ENCODE measurements at places on chromosomes 16 and 17.

DNA sequence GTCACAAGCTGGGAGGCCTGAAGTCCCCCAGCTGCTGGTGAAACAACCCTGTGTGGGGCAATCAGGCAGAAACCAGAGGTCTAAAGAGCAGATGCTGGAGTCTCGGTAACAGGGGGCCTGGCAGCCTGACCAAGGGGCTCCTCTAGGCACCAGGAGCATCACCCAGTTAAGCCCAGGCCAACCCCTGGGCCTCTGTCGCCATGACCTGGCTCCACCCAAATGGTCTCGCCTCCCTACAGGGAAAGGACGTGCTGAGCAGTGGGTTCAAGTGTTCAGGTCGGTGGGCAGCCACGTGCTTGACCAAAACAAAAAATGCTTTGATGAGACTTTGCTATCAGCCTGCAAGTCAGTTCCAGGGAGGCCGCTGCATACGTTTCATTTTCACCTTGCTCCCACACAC lies 240.3 kb downstream of the ZNF423 start:
- DNase-seq, result no peak

DNA sequence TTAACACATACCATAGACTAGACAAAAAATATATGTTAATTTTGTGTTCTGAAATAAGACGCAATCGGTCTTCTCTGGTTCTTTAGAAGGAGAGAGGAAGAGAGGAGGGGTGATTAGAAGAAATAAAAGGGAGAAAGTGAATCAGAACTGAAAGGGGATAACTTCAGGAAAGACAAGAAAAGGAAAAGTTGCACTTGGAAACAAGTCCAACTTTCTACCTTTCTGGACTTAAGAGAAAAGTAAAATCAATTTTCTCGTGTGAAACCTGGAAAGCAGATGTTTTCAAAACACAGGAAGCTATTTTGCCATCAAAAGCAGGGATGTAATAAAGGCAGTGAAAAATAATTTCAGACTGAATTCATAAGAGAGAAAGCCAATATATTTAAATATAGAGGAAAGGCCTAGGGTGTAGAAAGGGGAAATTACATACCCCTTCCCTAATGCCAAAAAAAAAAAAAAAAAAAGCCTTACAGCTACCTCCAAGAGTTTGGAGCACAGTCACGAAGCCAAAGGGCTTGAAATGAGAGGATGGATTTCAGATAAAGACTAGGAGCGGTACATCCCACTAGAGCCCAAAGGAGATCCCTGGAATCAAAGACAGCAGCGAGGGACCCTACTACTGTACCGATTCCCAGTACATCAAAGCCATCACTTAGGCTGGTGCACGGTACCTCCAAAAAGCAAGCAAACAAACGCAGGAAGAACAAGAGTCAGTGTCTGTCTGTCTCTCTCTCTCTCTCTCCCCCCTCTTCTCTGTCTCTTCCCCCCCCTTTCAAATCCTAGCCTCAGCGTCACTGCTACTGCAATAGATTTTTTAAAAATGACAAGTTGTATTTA lies 12.1 kb upstream of the ZFHX3 start:
- DNase-seq, result no peak

- DNase-seq, result no peak
Observed at GRCh38 chr17:56269556-56270389, 116.5 kb downstream of the ANKFN1 start.

- DNase-seq, result no peak
Observed at GRCh38 chr17:7336240-7337175, at the start of gene ACAP1. TSS of gene ACAP1 (plus strand) at chr17:7336529. CDS start at chr17:7336735, 206 bp downstream.

DNA sequence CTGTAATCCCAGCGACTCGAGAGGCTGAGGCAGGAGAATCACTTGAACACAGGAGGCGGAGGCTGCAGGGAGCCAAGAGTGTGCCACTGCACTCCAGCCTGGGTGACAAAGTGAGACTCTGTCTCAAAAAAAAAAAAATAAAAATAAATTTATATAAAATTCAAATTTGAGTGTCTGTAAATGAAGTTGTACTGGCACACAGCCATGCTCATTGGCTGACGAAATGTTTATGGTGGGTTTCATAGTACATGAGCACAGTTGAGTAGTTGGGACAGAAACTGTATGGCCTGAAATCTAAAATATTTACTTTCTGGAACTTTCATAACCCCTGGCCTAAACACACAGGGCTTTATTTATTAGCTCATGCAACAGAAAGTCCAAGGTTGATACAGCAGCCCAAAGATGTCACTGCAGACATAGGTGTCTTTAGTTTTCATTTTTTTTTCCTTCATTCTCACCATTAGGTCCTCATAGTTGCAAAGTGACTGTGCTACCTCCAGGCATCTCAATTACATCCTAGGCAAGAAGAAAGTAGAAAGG lies 355.3 kb downstream of the SLC39A11 start:
- DNase-seq, result no peak

DNA sequence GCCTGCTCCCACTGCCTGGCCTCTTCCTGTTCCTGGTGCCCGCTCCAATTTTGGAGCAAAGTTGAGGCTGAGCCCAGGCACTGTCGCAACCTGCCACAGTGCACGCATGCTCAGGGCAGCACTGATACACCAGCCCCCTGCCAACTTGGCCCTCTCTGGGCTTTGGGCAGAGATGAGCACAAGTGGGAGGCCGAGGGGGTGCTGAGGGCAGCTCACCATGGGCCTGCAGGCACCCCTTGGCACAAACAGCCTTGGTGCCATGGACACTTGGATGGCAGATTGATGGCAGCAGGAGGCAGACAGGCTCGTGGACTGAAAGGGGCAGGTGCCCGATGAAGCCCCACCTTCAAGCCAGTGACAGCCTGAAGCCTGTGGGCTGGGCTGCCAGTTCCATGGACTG lies 42.9 kb downstream of the PIGL start:
- no peak for DNase-seq

DNA sequence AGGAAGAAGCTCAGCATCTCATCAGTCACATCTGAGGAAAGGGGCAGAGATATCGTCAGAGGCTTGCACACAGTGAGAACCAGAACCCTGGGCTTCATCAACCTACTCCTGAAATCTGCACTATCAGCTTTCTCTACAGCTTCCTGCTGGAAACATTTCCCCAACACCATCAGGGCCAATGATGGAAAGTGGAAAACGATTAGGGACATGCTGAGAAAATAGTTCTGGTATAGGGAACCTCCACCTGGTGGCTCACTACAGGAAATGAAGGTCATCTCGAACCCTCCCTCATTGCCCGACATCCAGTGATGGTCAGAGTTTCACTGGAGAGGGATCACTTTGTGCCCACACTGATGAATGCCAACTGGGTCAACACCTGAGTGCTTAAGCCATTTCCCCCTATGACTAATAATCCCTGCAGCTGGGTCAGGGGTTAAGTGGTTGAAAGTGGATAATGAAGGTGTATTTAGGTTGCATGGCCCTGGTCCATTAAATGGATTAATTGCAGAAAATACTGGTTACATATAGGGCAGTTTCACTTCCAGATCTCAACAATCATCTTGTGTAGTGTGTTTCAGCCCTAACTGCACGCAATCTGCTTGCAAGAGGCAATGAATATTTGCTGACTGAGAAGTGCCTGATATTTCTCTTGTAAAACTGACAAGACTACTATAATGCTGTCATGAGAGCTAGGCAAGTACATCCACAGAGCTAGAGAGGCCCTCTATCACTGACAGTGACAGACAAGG lies 43.1 kb upstream of the GSG1L start:
- DNase-seq, result no peak

- no peak for DNase-seq
Observed at GRCh38 chr16:90046122-90046970, 27.1 kb upstream of the DBNDD1 start.

DNA sequence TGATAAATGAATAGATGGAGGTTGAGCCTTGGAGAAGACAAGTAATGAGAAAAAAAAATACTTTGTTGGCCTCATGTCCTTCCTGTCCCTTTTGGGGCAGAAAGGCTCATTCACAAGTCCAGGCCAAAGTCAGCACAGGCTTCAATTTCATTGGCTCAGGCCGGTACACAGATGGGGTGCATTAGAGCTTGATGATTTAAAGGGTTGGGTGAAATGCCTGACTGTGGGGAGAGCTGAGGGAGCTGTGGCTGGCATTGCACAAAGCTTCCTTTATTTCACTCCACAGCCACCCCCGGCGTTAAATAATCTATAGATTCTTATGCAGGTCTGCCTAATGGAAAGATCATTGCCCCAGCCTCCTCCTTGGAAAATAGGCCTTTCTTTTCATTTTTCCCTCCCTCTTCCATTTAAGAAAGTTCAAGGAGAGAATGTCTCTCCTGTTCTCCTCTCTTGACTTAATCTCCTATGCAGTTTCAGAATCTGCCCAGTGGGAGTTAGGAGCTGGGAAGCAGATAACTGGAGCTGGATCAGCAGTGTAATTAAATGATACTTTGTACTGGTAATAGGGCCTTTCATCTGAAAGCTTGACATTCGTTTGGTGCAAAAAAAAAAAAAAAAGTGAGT lies 24.4 kb downstream of the YPEL2 start:
- DNase-seq, result no peak

DNA sequence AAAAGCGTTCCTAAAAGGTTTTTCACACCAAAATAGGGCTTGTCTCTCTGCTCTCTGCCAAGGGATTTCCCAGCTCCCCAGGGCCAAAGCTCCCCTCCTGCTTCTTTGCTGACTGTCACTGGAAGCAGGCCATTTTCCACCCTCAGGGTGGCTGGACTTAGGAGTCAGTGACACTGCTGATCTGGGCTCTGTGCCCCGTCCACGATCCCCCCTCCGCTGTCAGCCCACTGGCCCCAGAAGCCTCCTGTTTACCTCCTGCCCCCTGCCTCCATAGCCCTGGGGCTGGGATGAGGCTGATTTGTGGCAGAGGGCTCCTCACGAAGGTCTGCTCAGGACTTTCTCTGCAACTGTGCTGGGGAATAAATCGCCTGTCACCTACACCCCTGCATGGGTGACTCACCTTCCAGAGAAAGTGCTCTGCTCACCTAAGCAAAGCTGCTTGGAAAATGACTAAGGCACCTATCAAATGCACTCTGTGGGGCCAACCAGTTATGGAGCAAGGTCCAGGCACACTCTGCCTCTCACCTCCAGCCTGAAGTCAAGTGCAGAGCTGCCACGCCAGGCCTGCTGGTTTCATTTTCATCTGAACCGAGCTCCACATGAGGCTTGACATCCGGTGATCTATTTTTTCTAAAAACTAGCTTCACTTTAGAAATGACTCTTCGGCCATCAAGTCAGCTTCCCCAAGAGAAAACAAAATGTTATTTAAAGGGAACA lies 4.9 kb downstream of the MAP3K14 start:
- DNase-seq, result no peak

- no peak for DNase-seq
Observed at GRCh38 chr16:27932542-27933135, 130.9 kb downstream of the GSG1L start.

DNA sequence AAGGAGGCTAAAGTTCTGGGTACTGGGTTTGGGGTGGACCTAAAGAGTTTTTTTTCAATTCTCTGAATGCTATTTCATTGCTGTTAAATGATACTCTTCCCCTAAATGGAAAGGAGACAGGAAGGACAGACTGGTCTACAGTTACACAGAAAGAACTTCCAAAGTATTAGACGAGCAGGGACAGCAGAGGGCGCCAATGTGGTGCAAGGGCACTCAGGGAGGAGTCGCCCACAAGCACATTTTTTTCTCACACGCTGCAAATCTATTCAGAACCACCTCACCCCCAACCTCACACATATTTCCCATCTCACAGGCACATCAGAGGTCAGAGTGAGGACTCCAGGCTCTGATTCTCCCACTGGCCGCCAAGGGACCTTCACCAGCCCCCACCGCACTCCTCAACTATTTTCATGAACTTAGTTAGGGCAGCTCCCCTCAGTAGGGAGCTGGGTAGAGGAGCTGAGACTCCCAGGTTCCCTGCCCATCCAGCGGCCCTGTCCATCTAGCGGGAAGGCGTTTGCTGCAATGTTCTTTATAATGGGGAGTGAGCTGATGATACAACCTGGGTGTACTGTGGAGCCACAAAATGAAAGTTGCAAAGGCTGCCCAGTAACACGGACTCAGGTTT lies 6.8 kb upstream of the CA4 start:
- peak; percentile 84 for DNase-seq

DNA sequence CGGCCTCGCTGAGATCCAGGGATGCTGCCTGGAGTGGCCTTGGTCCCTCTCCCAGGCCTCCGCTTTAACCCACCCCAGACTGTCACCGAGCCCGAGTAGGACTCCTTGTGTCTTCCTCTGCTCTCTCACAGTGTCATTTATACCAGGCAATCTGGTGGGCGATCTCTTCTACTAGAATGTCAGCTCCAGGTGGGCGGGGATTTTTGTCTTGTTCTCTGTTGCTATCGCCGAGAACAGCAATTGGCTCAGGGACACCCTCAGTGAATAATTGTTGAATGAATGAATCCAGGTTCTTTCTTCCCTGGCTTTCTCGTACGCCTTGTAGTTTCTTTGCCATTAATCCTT lies 591 bp downstream of the DHX38 start:
- no peak for DNase-seq

- DNase-seq, result no peak
Observed at GRCh38 chr16:26118575-26118974, 426.8 kb downstream of the HS3ST4 start.

- no peak for DNase-seq
Observed at GRCh38 chr17:73742948-73743381, 98.7 kb upstream of the SDK2 start.

DNA sequence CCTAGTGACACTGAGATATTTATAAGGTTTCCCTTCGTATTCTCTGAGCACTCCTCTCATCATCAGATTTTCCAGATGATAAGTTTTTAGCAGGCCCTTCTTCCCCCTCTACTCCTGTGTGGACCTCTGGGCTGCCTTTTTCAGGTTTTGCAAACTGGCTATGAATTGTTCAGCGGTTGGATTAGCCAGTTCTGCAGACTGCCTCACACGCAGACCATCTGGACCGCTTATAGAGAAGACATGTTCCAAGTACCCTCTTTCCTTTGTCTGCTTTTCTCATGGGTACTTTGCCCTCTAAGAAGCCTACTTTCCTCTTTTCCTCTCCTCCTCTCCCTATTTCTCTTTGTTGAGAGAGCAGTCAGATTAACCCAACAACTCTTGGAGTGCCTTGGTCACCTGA lies 111.6 kb downstream of the GRIN2A start:
- no peak for DNase-seq

- DNase-seq, result no peak
Observed at GRCh38 chr16:88681709-88682451, 4.4 kb downstream of the SNAI3 start.

- DNase-seq, result no peak
Observed at GRCh38 chr17:13055131-13055530, 37.3 kb upstream of the ELAC2 start.

DNA sequence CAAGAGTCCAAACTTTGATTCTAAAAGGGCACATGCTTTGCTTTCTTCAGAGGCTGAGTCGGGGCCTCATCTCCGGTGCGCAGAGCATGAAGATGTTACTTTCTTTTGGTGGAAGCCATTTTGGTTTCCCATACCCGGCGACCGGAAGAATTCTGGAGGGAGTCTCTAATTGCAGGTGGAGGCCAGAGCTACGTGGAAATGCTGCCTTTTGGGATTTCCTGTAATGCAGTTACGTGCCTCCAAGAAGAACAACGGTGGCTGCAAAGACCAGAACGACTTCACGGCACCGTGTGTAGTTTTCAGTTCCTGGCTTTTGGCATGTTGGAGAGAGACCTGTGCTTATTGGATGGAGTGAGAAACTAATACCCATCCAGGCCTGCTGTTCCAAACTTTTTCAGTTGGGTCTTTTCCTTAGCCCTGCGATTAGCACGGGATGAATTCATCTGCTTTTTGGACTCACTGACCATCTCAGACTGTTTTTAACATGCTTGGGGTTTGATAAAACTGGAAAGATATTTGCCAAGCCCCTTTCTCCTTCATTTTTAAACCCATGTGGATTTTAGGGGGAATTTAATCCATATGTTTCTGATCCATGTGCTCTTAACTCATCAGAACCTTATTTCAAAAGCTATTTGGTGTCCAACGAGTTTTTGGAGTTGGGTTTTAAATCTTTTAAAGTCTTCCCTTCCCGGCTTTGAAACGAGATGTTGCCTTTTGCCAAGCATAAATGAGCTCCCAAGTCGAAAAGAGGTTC lies 19.0 kb downstream of the FOXL1 start:
- no peak for DNase-seq

All from NCI-H1436 (cell line).